ENCODE measurements at places on chromosomes 6 and 20.

- no peak for DNase-seq
These were observed 21.1 kb downstream of the SNX5 start for GRCh38 chr20:17947474-17947815.

GRCh38 chr6:15460110-15460727 is 202.6 kb downstream of the DTNBP1 start:
- no peak for DNase-seq

- no peak for DNase-seq
These were observed 387.8 kb downstream of the CD83 start for GRCh38 chr6:14505401-14505800.

- DNase-seq, result no peak
These were observed 18.9 kb downstream of the COL20A1 start for GRCh38 chr20:63311833-63312243.

- DNase-seq, result no peak
These were observed 368.5 kb downstream of the DOK5 start for GRCh38 chr20:54843865-54844264.

GRCh38 chr6:24667378-24667803 is 514 bp downstream of the ACOT13 start:
- no peak for DNase-seq

GRCh38 chr6:13397359-13398068 is 69.2 kb upstream of the TBC1D7 start:
- DNase-seq, result no peak

DNA sequence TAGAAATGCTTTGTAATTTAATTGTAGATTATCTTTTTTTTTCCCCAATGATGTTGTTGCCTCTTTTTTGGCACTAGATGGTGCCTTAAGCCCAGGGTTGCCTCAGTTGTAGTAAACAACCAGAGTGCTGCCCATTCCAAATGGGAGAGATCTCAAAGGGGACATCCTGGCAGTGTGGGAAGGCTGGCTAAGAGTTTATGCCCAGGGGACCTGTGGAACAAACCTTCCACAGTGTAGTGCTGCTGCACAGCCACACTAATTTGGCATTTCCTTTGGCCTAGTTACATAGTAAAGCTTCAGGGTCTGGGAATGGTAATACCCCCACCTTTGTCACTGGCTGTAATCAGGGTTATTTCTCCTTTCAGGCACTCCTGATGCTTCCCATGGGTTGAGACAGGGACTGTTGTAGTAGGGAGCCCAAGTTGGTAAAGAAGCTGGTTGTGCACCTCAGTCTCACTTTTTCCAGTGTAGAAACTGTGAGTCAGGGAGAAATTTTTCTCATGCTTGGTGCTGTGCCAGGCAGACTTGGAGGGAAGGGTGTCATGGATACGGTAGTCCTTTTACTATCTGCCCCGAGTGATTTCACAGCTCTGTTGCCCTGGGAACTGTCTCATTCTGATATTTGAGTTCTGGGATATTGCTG is 177.8 kb upstream of the ECI2 start:
- no peak for DNase-seq

DNA sequence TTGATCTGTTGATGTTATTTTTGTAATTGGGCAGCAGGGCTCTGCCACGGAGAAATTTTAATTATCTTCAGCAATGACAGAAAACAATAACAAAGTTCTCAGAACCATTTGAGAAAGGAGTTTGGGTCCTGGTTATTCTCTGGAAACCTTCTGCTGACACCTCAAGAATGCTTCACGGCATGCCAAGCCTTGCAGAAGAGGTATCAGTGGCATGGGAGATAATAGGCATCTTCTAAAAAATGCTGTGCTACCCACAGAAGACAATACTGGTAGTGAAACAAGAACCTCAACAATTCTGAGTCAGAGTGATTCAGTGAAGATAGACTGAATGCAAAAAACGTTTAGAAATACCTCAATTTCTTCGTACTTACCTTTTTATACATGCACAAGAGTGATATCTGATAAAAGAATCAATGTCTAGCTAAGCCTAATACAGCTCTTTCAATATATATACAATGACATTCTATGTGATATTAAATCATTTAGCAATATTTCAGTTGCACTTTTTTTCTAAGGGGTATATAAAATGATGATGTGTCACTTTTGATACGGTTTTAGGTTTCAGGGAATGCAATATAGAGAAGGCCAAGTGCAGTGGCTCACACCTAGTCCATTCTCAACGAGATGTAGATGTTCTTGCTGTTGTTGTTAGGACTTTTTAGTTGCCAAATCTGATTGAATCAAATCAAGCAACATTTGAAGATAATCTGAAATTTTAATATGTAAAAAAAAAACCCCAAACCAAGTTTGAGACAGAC is 110.4 kb upstream of the COL21A1 start:
- no peak for DNase-seq

DNA sequence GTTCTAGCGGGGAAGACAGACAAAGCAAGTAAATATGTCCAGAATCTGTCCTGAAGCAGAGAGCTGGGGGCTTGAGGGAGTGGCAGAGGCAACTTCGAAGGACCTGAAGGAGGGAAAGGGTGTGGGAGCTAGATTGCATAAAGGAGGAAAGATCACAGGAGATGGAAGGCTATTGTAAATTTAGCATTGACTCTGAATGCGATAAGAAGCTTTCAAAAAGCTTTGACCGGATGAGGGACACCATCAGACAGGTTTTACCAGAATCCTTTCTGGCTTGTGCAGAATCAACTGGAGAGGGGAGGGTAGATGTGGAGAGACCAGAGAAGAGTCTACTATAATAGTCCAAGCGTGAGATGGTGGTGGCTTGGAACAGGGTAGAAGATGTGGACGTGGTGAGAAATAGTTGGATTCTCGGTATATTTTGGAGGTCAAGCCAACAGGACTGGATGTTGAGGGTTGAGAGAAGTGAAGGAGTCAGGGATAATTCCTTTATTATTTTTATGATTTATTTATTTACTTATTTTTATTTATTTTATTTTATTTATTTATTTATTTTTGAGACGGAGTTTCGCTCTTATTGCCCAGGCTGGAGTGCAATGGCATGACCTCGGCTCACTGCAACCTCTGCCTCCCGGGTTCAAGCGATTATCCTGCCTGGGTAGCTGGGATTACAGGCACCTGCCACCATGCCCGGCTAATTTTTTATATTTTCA is 19.9 kb upstream of the RIPOR3 start:
- no peak for DNase-seq

- DNase-seq, result no peak
These were observed 60.6 kb upstream of the MRPS10 start for GRCh38 chr6:42278131-42278853.

DNA sequence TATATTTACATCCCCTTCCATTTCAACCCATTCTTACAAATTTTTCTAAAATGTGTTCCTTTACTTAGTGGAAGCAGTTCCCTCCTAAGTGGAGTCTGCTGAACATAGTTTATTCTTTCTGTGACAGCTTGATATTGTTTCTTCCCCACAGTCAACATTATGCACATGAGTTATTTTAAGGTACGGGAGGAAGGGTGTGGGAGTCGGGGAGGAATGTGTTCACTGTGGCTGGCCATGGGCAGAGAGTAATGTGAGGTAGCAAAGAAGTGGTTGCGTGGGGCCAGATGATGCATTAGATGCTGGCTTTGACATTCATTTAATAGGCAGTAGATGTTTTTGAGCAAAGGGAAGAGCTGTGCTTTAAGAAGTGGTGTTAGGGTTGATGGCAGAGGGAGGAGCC is 98.5 kb downstream of the ARMC2 start:
- DNase-seq, result no peak

GRCh38 chr6:127249621-127250020 is 17.0 kb upstream of the RNF146 start:
- DNase-seq, result no peak

DNA sequence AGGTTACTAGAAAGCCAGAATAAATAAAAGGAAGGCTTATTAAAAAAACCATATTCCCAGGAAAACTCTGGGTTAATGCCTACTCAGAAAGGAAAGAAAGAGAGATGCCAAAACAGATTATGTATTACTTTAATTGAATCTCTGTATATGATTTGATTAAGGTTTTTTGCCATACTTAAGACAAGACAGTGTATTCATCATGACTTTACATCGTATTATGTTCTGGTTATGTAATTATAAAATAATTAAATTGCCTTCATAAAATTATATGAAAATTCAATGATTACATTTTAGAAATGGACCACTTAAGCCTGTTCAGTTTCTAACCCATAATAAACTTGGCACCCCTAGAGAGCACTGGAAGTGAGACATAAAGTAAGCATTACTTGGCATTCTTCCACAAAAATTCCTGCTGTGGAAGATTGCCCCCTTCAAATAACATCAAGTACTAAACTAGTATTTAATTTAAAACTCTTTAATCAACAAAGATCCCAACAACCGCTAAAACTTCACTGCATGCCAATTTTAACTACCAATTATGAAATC is 20.8 kb upstream of the IBTK start:
- DNase-seq, result no peak

DNA sequence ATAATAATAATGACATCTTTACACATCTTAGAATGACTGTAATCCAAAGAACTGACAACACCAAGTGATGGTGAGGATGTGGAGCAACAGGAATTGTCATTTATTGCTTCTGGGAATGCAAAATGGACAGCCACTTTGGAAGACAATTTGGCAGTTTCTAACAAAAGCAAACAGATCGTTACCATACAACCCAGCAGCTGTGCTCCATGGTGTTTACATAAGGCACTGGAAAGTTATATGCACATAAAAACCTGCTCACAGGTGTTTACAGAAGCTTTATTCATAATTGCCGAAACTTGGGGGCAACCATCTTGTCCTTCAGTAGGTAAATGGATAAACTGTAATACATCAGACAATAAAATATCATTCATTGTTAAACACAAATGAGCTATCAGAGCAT is 18.3 kb upstream of the ASF1A start:
- DNase-seq, result peak; percentile 24

DNA sequence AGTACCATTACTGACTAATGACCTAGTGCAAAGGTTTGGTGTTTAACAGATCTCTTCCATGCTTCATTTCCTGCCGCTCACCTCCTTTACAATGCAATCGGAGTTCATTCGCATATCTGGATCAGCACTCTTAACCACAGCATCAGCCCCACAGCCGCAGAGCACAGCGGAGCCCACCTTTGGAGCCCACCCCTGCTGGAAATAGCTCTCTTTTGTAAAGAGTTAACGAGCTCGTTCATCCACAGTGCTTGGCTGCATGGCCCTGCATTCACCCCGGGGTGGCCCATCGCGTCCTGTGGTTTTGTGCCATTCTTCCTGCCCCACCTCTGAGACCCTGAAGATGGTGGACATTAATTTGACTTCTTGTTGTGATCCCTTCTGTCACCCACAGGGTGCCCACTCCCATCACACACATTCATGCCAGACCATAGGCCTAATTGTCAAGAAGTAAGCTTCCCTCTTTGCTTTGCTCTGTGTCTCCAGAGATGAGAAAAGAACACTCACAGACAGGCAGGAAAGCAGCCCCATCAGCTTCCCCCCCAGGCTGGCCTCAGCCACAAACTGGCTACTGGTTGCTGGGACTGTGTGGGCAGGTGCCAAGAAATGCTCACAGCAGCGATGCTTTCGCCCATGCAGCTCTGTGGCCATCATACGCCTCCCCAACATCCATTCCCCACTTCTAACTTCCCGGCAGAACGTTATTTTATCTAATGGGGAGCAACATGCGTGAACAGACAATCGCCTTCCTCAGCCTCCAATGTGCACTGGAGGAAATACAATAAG is 167.0 kb downstream of the LRFN2 start:
- DNase-seq, result no peak

DNA sequence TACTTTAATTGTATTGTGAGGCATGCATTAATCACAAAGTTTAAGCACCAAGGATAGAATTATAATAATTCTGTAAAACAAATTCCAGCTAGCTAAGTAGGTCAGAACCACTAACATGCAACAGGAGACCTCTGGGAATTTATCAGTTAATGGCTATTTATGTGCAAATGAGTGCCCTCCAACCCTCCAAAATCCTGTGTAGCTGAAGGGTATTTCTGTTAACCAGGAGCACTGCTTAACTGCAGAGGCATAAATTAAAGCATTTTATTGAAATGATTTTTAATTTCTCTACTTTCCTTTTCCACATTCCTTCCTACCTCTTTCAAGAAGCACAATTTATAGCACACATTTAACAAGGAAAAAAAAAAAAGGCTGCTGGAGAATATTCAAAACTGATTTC is 77.0 kb downstream of the MMS22L start:
- DNase-seq, result no peak

DNA sequence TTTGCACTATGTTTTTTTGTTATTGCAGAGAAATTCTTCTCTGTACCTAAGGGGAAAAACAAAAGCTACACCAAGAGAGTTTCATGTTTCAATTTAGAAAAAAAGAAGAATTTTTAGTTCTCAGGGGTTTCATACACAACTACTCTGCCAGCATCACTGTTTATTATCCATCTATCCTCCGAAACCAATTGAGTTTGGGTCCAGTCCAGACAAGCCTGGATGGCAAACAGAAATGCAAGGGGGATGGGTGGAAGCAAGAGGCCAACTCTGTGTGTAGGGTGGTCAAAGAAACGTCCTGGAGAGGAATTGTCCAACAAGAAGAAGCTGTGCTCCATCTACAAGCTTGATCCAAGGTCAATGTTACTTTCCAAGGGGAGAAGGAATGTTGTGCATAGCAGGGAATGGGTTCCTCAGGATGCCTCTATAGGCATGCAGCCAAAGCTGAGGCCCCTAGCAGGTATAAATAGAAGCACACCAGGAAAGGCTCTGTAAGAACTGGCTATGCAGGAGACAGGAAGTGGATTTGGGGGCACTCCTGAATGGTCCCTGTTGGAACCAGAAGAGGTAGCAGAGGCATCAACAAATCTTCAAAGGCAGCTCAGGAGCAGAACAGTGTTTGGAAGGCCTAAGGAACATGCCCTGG is 64.4 kb downstream of the FILIP1 start:
- no peak for DNase-seq

- DNase-seq, result no peak
These were observed 62.9 kb downstream of the GTF2H5 start for GRCh38 chr6:158230967-158231550.

- no peak for DNase-seq
These were observed 174.2 kb upstream of the HDAC2 start for GRCh38 chr6:114144887-114145851.

- no peak for DNase-seq
These were observed 41.2 kb downstream of the SASH1 start for GRCh38 chr6:148383658-148384368.

- DNase-seq, result no peak
These were observed 7.7 kb upstream of the AIF1 start for GRCh38 chr6:31607317-31607716.

- DNase-seq, result no peak
These were observed 935.1 kb upstream of the SLC35B3 start for GRCh38 chr6:9370480-9370879.

- DNase-seq, result no peak
These were observed 327.4 kb downstream of the KIF16B start for GRCh38 chr20:16245879-16246278.

- no peak for DNase-seq
These were observed 289.9 kb downstream of the BTBD9 start for GRCh38 chr6:38349795-38350194.
